Testis (tissue), 5 donors: ENCODE measurements at places on chromosomes 11 and 22. TPM values are rescaled to one million over a fixed set of nuclear protein-coding genes. Genes with fewer than 3 reads are reported as not detected.

DNA sequence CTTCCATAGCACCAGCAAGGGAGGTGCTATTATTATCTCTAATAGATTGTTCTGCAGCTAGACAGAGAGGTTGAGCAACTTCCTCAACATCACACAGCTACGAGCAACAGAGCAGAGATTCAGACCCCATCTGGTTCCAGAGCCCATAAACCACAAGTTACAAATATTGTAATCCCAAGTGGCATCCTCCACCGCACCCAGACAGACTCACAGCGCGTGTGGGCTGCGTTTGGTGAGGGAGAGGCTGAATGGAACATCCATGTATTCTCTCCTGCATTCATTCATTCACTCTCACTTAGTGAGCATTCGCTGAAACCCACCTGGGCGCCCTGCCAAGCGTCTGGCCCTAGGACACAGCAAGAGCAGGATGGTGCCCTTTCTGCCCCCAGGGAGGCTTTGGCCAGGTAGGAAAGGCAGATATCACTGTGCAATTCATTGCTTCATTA is 33.5 kb downstream of the LIF start:
- no peaks in the 10 kb centered on the region for H3K27me3 ChIP-seq
- no peak overlapping the region for H3K4me3 ChIP-seq
- peaks cover 23% of the 10 kb centered on the region for H3K4me1 ChIP-seq

GRCh38 chr11:76035020-76035419 is 171.3 kb downstream of the WNT11 start:
- H3K4me3 ChIP-seq = no peak overlapping the region
- H3K36me3 ChIP-seq = no peaks in the 10 kb centered on the region
- no peak overlapping the region for H3K27ac ChIP-seq
- no peak for DNase-seq
- H3K27me3 ChIP-seq = no peaks in the 10 kb centered on the region
- H3K4me1 ChIP-seq = no peaks in the 10 kb centered on the region

DNA sequence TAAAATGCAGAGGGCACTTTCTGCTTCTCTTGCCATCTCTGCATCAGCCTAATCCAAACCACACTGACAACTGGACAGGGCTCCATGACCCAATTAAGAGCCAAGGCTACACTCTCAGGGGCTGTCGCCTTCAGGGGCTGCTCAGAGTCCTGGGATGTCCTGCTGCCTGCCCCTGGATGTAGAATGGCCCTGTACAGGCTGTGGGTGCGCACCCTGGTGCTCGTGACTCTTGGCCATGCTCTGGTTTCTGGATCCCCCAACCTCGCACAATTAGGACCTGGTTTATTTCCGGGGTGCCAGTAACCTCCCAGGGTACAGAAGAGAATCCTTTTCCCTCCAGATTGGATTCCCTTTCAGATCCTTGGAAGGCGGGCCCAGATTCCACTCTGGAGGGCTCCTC is 11.3 kb downstream of the IFT27 start:
- H3K27ac ChIP-seq = no peak overlapping the region
- no peak for DNase-seq
- no peaks in the 10 kb centered on the region for H3K27me3 ChIP-seq

- H3K4me3 ChIP-seq = no peak overlapping the region
- no peak for DNase-seq
- no peaks in the 10 kb centered on the region for H3K36me3 ChIP-seq
- H3K27ac ChIP-seq = no peak overlapping the region
- H3K27me3 ChIP-seq = no peaks in the 10 kb centered on the region
Measured at GRCh38 chr11:40186437-40187263, 1272.8 kb downstream of the LRRC4C start.

DNA sequence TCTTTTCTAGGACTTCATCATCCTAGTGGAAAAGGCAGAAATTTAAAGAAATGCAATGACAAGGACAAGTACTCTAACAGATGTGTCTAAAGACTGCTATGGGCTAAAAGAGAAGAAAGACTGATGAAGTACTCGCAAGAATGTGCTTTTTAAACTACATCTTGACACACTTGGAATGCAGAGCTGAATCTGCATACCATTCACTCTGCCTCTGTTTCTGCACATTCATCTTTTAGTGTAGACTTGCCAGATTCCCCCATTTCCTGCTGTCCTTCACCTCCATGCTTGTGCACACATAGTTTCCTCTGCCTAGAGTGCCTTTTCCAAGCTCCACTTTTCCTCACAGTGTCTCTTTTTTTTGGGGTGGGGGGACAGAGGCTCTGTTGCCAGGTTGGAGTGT is 239.0 kb upstream of the CCDC179 start:
- H3K4me1 ChIP-seq = no peaks in the 10 kb centered on the region
- no peak overlapping the region for H3K4me3 ChIP-seq
- DNase-seq = no peak
- H3K27ac ChIP-seq = no peak overlapping the region

DNA sequence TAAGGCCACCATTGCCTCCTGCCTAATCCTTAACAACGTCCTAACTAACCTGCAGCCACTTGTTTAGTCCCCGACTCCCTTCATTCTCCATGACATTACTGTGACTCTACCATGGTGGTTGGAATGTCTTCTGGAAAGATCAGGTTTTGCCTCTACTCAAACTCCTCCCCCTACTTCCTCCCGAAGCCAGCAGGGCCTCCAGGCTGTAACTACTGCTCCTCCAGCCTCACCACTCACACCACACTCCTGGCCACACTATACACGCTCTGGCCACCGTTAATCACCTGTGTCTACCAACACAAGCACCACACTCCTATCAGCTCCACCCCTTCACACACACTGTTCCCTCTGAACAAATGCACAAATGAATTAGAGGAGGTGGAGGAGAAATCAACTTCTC is 69.2 kb downstream of the PACSIN2 start:
- H3K4me1 ChIP-seq = peaks cover 23% of the 10 kb centered on the region
- H3K27ac ChIP-seq = no peak overlapping the region
- H3K4me3 ChIP-seq = no peak overlapping the region
- H3K27me3 ChIP-seq = no peaks in the 10 kb centered on the region

DNA sequence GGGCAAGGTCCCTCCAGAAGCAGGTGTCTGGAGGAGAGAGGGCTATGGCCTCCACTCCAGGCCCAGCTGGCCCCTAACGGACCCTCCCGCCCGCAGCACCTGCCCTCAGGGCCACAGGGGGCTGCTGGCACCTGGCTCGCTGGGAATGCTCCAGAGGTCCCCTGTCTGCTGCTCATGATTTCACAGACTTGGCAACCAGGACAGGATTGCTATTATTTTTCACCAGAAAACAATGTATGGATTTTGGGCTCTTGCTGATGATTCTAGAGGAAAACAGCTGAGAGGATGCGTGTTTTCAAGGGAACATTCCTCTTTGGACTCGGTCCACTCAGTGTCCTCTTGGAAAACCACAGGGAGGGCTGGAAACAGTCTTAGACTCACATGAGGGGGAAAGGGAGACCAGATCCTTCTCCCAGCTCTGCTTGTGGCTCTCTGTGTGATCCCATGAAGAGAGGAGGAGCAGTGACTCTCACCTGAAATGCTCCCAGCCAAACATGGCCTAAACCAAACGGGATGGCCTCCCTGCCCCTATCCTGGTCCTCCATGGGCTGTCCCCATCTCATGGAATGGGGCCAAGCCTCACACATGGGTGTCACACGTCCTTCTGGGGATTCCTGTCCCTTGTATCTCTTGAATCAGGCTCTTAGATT is 15.8 kb downstream of the MYEOV start:
- H3K36me3 ChIP-seq = no peaks in the 10 kb centered on the region
- H3K4me1 ChIP-seq = peaks cover 7% of the 10 kb centered on the region
- no peak for DNase-seq
- no peak overlapping the region for H3K27ac ChIP-seq
- no peak overlapping the region for H3K4me3 ChIP-seq

DNA sequence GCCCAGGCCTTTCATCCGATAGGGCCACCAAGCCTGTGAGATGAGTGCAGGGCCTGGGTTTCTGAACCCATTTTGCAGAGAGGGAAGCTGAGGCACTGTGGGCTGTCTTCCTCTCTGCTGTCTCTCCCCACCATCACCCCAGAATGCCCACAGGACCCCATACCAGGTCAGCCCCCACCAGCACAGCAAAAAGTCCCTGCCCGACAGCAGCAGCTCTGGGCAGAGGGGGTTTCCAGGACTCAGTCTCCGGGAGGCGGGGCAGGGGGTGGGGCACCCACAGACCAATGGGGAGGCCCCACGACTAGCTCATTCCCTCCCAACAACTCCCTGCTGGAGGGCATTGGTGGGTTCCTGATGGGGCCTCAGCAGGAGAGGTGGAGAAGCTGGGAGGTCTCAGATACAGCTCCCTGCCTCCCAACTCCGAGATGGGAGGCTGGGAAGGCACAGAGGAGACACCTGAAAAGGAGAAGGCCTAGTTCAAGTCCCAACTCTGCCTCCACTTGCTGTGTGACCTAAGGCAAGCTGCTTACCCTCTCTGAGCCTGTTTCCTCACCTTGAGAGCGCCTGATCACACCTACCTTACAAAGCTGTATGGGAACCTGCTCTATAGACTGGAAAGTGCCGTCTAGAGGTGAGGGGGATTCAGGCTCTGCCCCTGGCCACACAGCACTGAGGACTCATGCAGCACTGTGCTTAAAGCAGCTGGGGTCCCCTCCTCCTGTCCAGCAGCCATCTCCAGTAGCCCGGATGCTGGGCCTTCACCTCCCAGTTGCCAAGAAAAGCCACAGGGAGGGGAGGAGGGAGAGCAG is 3.5 kb downstream of the CBX7 start:
- no peak overlapping the region for H3K4me3 ChIP-seq
- no peaks in the 10 kb centered on the region for H3K27me3 ChIP-seq
- peaks cover 33% of the 10 kb centered on the region for H3K4me1 ChIP-seq
- H3K36me3 ChIP-seq = no peaks in the 10 kb centered on the region

DNA sequence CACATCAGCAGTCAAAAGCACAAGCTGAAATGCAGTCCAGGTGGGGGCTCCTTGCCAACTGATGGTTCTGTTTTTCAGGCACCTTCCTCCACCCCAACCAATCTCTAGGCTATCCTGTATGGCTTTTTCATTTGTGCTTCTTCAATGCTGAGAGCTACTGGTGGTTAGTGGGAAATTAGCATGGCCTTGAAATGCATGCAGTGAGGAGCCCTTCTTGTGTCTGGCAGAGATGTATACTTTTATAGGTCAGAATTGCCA is 167.4 kb downstream of the NAV2 start:
- H3K4me1 ChIP-seq = no peaks in the 10 kb centered on the region
- no peaks in the 10 kb centered on the region for H3K36me3 ChIP-seq
- H3K27me3 ChIP-seq = no peaks in the 10 kb centered on the region

GRCh38 chr11:93570759-93571413 is 27.7 kb upstream of the SMCO4 start:
- DNase-seq = peak; percentile 13
- H3K4me1 ChIP-seq = no peaks in the 10 kb centered on the region
- H3K36me3 ChIP-seq = no peaks in the 10 kb centered on the region

DNA sequence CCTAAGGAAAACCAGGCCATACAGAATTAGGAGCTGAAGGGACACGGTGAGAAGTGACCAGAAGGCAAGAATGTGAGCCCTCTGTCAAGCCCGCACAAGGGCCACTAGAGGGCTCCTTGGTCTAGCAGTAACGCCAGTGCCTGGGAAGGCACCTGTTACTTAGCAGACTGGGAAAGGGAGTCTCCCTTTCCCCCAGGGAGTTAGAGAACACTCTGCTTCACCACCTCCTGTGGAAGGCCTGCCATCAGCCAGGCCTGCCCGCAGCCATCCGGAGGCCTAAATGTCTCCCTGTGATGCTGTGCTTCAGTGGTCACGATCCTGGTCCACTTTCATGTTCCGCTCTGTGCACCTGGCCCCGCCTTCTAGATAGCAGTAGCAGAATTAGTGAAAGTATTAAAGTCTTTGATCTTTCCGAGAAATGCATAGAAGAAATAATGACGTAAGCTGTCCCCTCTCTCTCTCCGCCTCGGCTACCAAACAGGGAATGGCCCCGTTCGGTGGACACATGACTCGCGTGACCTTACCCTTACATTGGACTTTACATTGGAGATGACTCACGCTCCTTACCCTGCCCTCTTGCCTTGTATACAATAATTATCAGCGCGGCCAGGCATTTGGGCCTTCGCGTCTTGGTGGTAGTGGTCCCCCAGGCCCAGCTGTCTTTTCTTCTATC is 10.7 kb upstream of the GSTP1 start:
- H3K27me3 ChIP-seq = no peaks in the 10 kb centered on the region
- no peak overlapping the region for H3K4me3 ChIP-seq
- no peaks in the 10 kb centered on the region for H3K4me1 ChIP-seq

GRCh38 chr11:96033599-96033998 is 109.7 kb upstream of the MTMR2 start:
- no peaks in the 10 kb centered on the region for H3K36me3 ChIP-seq
- no peaks in the 10 kb centered on the region for H3K27me3 ChIP-seq
- H3K27ac ChIP-seq = no peak overlapping the region
- H3K4me3 ChIP-seq = no peak overlapping the region

DNA sequence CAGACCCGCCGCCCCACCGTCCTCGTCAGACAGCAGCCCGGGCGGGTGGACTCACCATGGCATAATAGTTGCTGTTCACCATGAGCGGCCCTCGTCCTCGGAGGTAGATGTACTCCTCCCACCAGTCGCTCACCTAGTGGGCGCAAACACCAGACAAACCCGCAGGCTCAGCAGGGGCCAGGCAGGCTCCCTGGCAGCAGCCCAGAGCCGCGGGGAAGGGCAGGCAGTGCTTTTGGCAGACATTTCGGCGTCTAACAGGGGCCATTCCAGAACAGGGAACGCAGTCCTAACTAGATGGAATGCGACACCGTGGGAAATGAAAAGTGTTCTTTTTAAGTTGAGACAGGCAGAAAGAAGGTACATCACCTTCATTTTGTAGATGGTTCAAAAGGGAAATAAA is 44.9 kb downstream of the CPT1A start:
- no peak for DNase-seq
- H3K27me3 ChIP-seq = no peaks in the 10 kb centered on the region
- peaks cover 3% of the 10 kb centered on the region for H3K36me3 ChIP-seq
- no peak overlapping the region for H3K27ac ChIP-seq
- no peaks in the 10 kb centered on the region for H3K4me1 ChIP-seq

DNA sequence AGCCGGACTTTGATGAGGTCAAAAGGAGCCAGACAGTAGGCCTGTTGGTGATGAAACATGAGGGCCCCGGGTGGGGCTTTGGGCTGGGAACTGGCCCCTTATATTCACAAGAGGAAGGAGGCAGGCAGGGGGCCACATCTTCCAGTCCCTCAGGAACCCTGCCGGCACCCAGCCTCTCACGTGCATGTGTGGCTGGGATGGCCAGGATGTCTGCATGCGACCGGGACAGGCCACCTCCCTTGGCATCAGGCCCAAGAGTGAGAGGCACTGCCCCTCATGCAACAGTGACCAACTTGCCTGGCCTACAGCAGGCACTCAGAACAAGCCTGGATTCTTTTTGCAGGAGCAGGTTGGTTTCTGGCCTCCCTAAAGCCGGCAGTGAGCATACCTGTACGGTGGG is 5.4 kb downstream of the SLC25A45 start:
- peak overlapping the region; percentile 45 for H3K27ac ChIP-seq
- no peaks in the 10 kb centered on the region for H3K36me3 ChIP-seq
- no peaks in the 10 kb centered on the region for H3K27me3 ChIP-seq
- H3K4me1 ChIP-seq = peaks cover 7% of the 10 kb centered on the region

EIF3D gene
- total RNA-seq = 163 TPM

C11orf16 gene
- total RNA-seq = 1.7 TPM

FIBIN gene
- total RNA-seq = 0.39 TPM

MPEG1 gene
- total RNA-seq = 3.8 TPM
